BE2C (cell line): ENCODE measurements at places on chromosomes 1 and 21.

GRCh38 chr1:1433804-1434130 lies 1.7 kb upstream of the VWA1 start:
- peak; percentile 30 for DNase-seq

DNA sequence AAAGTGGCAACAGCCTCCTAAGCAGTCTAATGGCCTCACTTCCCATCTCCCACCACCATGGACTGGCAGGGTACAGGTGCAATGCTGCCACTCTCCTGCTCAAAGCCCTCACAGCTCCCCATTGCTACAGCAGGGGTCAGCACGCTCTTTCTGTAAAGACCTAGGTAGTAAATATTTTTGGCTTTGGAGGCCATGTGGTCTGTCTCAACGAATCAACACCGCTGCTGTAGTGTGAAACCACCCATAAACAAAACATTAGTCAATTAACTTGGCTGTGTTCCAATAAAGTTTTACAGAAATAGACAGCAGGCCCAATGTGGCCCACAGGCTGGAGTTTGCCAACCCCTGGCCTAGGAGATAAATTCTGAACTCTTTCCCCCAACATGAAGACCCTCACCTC lies 44.6 kb upstream of the TMEM125 start:
- no peak for DNase-seq

DNA sequence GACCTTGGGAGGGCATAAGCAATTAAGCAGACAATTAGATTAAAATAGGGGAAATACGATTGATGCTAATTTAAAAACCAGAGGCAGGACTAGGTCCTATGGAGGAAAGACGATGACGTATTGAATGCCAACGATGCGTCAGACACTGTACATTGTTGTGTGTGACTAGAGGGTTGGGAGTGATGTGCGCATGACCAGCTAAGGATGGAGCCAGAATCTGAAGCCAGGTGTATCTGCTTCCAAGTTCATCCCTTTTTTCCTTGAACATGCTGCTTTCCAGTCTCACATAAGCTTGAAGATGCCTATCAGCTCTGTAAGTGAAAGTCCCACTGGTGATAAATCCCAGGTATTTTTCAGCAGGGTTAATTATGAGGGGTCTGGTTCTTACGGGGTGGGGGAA lies 576.2 kb downstream of the MATN1 start:
- no peak for DNase-seq

GRCh38 chr1:155186067-155186793 lies 12.6 kb downstream of the TRIM46 start:
- no peak for DNase-seq

DNA sequence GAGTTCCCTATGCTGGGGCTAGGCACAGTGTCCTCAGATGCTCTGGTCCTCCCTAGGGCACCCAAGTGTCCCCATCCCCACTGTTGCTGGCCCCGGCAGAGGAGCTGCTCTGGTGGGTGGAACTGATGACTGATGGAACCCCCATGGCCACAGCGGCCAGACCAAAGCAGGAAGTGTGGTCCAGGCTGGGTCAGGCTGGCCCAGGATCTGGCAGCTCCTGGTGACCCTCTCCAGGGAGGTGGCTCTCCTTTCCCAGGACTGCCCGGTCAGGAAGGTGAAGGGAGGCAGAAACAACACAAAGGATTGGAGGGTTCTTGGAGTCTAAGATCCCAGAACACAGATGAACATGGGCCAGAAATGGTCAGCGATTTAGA lies 1.1 kb downstream of the NKAIN1 start:
- no peak for DNase-seq

- DNase-seq: no peak
Observed at GRCh38 chr1:234735476-234735875, 125.5 kb upstream of the IRF2BP2 start.

GRCh38 chr1:179583771-179584320 lies 7.8 kb upstream of the TDRD5 start:
- DNase-seq: no peak

GRCh38 chr1:102107441-102107840 lies 110.7 kb upstream of the OLFM3 start:
- no peak for DNase-seq

GRCh38 chr1:236160540-236161127 lies 18.3 kb downstream of the GPR137B start:
- no peak for DNase-seq
